EL (cell line): ENCODE measurements at places on chromosomes 11 and 22.

DNA sequence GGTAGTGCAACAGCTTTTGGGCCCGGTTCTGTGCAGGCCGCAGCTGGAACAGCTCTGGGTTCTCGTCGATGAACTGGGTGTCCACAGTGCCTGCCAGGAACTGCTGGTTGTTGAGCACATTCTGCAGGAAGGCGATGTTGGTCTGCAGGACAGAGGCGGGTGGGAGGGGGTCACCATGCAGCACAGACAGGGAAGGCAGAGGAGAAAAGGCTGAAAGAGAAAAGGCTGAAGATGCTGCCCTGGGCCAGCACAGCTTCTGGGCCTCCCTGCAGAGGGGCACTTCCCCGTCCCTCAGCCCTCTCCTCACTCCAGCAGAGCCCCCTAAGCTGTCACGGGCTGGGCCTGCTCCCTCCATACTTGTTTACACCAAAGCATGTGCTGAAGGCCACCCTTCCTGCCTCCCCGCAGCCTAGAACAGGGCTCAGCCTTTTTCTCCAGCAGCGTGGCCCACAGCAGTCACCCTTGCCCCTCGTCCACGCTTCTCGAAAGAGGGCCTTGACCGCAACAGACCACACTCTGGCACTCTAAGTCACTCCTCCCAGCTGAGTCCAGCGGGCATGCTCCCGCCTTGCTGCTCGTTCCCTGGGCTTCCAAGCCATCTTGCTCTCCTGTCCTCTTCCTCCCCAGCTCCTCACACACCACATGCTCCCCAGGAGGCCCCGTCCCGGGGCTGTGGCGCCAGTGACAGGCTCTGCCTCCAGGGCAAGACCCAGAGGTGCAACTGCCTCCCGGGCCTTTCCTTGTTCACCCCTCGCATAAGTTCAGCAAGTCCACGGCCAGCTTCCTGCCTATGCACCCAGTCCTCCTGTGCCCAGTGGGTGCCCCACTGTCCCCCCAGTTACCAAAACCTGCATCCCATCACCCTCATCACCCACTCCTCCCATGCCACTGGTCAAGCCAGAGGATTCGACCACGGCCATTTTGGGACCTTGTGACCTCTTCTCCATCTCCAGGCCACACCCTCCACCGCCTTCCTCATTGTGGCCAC lies 3.3 kb upstream of the LRFN4 start:
- DNase-seq = no peak

DNA sequence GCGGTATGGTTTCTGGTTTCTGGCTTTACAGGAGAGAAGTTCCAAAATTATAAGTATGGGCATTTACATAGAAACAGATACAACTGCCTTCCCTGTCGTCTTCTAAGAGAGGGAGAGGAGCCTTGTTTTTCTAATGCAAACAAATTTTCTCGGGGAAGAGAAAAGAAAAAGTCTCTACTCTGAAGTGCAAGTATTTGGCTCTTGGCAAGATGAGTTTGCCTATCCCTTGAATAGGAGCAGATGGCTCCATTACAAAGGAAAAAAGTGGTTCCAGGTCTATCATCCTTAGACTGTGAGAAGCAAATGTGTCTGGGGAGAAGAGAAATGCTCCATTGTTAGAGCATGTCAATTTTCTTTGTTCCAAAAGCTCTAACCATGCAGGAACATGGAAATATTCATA lies 455.6 kb downstream of the BUD13 start:
- DNase-seq = no peak

DNA sequence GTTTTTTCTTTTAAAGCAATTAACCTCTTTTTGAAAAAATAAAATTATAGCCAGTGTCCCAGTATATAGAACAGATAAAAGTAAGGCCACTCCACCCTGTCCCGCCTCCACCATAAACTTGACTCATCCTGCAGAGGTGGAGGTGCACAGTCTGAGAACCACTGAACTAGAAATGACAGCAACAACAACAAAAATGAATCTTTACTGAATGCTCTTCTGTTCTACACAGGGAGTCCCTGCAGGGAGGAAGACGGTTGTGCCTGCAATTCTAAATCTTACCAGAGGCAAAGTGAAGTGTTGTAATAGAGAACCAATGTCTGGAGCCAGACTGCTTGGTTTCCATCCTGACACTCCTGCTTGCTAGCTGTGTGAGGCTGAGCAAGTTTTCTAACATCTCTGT lies 162.3 kb downstream of the FBXO7 start:
- no peak for DNase-seq

GRCh38 chr22:47533961-47534803 lies 771.7 kb downstream of the TBC1D22A start:
- DNase-seq = no peak

DNA sequence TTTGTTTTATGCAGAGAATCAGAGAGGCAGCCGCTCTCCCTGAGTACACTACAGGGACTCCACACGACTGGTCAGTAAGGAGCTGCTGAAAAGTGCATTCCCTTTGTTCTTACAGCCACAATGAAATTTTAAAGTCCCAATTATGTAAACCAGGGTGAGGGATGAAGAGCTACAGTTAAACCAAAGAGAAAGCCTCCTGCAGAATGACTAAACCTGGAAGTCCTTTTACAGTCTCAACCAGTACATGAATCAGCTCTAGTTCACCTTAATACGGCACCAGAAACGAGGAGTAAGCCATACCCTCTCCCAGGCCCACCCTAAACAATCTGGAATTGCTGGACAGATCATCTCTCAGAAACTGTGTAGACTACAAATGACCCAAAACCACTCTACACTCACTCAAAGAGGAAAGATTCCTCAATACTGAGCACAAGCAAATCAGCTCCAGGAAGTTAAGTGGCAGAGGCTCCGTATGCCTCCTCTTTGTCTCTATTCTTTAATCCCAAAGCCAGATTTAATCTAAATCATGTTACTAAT lies 113.1 kb downstream of the RBFOX2 start:
- peak; percentile 47 for DNase-seq

DNA sequence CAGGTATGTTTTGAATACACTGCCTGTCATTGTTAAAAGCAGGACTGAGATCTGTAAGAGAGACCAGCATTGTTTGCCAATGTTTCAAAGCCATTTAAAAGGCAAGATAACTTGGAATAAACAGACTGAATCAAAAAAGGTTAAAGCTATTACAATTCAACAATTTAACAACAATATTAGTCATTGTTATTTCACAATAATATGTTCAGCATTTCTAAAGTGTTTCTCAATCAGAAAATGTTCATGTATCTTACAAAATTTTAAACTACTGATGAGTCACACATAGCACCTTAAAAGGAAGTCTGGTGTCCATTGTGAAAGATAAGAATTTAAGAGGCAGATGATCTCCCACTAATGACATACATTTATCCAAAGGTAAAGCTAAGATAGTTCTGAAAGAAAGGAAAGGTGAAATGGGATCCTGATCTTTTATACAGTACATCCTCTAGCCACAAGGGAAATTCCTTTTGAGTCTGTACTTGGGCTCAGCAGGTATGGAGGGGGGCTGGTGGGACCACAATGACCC lies 79.7 kb downstream of the MAML2 start:
- peak; percentile 79 for DNase-seq

- no peak for DNase-seq
Observed at GRCh38 chr11:71373791-71374454, 74.3 kb downstream of the DHCR7 start.
